ENCODE measurements at places on chromosomes 11 and 22.

DNA sequence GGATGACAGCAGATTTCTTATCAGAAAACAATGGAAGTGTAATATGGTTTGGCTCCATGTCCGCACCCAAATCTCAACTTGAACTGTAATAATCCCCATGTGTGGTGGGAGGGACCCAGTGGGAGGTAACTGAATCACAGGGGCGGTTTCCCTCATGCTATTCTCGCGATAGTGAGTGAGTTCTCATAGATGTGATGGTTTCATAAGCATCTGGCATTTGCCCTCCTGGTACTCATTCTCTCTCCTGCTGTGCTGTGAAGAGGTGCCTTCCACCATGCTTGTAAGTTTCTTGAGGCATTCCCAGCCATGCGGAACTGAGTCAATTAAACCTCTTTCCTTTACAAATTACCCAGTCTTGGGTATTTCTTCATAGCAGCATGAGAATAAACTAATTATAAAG is 81.0 kb upstream of the SCUBE2 start:
- no peak for DNase-seq

- DNase-seq, result peak; percentile 63
These were observed 242.0 kb downstream of the BRD1 start for GRCh38 chr22:49585461-49586243.

- DNase-seq, result no peak
These were observed 14.9 kb downstream of the VSIG10L2 start for GRCh38 chr11:125960771-125961170.

- peak; percentile 56 for DNase-seq
These were observed 914 bp upstream of the PRDM11 start for GRCh38 chr11:45145379-45146071.

- peak; percentile 93 for DNase-seq
These were observed 73.3 kb upstream of the ZBED5 start for GRCh38 chr11:10930972-10931760.

GRCh38 chr11:79062814-79063762 is 377.7 kb downstream of the TENM4 start:
- DNase-seq, result no peak

DNA sequence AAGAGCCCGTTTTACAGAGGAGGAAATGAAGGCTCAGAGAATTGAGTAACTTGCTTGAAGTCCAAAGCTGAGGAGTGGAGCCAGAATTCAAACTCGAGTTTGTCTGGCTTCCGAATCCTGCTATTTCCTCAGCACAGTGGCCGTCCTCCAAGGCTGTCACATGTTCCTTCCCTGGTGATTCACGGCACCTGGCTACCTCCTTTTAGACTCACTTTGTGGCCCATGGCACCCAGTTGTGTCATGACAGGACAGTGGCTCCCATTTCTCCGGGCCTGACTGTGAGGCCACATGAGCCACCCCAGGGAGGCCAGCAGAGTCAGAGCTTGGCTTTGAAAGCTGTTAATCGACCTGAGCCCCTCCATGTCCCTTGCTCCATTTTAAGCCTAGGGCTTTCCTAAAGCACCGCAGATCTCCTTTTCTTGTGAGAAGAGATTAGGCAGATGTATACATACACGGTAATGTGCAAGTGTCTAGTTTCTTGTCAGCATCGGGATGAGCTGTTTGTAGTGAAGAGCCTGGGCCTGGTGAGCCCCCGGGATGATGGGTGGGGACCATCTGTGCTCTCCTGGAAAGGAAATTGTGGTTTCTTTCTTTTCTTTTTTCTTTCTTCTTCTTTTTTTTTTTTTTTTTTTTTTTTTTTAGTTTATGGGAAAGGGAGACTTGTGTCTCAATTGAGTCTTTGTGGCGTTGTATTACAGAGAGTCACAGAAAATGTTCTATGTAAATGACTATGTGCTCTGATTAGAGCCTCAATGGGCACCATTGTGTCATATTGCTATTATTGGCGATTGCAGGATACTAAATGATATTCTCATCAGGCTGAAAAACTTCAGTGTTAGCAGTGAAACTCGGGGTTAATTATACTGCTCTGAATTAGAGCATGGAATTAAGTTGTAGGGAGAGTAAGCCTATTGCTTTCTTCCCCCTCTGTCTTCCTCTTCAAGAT is 54.8 kb downstream of the PTPRJ start:
- DNase-seq, result peak; percentile 81

DNA sequence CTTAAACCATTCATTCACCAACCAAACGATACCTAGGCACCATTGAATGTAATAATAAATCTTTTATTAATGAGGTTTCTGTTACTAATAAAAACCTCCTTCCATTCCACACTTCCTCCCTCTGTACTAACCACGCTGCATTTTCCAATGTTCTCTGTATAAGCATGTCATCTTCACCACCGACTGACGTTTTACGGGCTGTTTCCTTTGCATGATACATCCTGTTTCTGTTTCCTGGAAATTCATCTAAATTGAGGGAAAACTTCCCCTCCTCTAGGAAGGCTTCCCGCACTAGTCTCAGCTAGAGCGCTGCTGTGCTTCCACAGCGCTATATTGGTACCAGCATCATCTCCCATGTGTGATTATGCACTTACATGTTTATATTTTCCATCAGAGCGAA is 2.1 kb downstream of the OR4D10 start:
- DNase-seq, result no peak

GRCh38 chr22:35064664-35065063 is 1.3 kb upstream of the ISX start:
- DNase-seq, result no peak

DNA sequence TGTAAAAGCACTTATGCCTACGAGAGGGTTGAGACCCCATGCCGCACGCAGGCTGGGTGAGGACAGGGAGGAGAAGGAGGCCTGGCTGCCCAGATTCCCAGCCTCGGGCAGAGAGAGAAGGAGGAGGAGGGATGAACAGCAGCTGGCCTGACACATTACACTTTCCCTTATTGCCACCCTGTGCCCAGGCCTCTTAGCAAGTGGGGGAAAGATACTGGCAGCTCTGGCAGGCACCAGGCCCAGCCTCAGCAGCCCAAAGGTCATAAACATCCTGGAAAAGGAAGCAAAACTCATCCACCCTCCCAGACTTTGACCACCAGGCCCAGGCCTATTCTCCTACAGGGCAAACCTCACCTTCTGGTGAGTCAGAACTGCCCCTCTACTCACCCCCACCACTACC is 4.7 kb downstream of the PLAAT3 start:
- no peak for DNase-seq

DNA sequence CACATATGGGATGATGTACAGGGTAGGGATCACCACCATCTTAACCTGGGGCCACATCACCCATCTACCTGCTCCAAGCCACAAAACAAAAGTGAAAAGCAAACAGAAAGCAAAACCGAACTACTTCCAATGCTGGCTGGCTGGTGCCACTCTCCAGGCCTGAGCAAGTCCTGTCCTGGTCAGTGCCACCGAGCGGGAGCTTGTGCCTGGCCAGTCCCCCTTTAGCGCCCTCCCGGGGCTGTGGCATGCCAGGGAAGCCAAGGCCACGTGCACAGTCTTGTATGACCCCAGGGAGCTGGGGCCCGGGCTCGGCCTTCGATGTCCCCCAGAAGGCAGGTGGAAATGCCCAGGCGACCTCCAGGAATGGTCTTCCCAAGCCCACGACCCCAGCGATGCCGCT is 17.9 kb upstream of the NAP1L4 start:
- no peak for DNase-seq

Measured in aorta (tissue), 5 donors.